ENCODE measurements at places on chromosomes 11 and 22.

GRCh38 chr11:22407921-22408320 lies 69.7 kb downstream of the SLC17A6 start:
- no peak overlapping the region for H3K27ac ChIP-seq
- H3K4me3 ChIP-seq, result no peak overlapping the region
- H3K36me3 ChIP-seq, result no peaks in the 10 kb centered on the region

GRCh38 chr11:44778195-44779100 lies 51.7 kb downstream of the TSPAN18 start:
- H3K27ac ChIP-seq, result no peak overlapping the region
- DNase-seq, result no peak
- H3K4me1 ChIP-seq, result peaks cover 11% of the 10 kb centered on the region
- H3K27me3 ChIP-seq, result no peaks in the 10 kb centered on the region
- no peak overlapping the region for H3K4me3 ChIP-seq

DNA sequence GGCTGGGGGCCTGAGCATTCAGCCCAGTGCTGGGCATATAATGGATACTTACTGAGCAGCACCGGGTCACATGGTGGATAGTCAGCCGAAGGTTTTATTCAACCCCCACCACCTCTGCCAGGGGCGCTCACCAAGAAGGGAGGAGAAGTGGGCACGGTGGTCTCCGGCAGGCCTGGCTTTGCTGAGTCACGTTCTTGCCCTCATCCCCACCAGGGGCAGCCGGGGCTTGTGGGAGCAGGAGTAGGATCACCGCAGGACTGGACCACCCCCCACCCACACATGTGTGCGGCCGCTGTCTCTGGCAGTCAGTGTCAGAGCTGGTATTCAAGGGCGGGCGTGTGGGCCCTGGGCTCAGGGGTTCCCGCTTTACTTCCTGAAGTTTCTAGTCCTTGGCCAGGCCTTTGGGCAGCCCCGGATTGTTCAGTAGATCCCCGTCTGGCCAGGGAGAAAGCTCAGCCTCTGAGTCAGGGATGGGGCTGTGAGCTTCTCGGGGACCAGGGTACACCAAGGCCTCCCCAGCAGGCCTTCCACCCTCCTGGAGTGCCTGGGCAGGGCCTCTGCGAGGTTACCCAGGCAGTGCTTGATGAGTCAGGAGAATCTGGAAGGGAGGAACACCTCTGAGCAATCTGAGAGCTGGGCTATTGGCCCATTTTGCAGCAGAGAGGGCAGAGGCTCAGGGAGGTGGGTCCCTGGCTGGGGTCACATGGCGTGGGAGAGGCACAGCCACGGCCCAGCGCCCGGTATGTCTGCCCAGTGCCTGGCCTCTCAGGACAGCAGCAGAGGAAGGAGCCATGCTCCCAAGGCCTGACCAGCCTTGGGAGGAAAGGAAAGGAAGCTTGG lies 60.6 kb downstream of the RTL6 start:
- H3K27ac ChIP-seq, result no peak overlapping the region
- H3K4me3 ChIP-seq, result no peak overlapping the region
- H3K27me3 ChIP-seq, result no peaks in the 10 kb centered on the region
- no peak for DNase-seq

DNA sequence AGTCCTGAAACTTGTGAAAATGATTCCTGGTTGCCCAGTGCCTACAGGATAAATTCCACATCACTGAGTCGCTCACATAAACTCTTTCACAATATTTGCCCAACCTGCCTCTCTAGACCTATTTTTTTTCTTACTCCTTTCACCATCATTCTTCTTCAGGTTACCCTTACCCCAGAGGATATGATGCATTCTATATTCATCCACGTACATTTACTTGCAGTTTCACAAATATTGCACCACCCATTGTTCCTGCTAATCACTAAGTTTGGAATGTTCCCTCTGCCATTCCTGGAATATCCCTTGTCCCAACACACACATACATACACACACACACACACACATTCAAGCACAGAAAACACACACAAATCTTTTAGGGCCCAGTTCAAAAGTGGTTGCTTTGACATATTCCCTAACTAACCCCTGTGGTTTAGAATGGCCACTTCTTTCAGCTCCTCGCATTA lies 379.5 kb downstream of the ETS1 start:
- no peak for DNase-seq
- no peaks in the 10 kb centered on the region for H3K36me3 ChIP-seq
- no peaks in the 10 kb centered on the region for H3K4me1 ChIP-seq
- H3K27me3 ChIP-seq, result no peaks in the 10 kb centered on the region
- no peak overlapping the region for H3K4me3 ChIP-seq
- H3K27ac ChIP-seq, result no peak overlapping the region

DNA sequence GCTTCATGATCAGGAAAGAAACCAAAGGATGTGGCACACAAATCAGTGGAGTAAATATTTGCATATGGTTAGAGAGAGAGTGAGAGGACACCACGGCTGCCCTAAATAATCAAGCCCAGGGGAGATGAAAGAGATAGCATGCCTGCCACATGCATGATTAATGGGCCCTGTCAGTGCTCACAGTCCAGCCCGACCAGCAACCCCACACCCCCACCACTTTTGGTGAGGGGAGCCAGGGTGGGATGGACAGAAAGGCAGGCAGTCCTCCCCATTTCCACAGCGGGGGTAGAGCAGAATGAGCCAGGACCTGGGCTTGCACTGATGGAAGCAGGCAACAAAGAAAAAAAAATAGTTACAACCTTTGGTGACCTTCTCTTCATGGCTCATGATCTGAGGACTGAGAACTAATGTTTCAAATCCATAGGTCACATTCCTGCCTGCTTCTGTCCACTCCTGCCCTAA lies 545.0 kb downstream of the ETS1 start:
- DNase-seq, result no peak
- H3K4me3 ChIP-seq, result no peak overlapping the region
- H3K4me1 ChIP-seq, result peaks cover 21% of the 10 kb centered on the region
- H3K27me3 ChIP-seq, result no peaks in the 10 kb centered on the region

GRCh38 chr11:41713030-41713429 lies 253.6 kb upstream of the LRRC4C start:
- H3K4me3 ChIP-seq, result no peak overlapping the region
- H3K27me3 ChIP-seq, result no peaks in the 10 kb centered on the region
- H3K4me1 ChIP-seq, result no peaks in the 10 kb centered on the region

- no peak overlapping the region for H3K27ac ChIP-seq
- no peaks in the 10 kb centered on the region for H3K36me3 ChIP-seq
- H3K4me3 ChIP-seq, result no peak overlapping the region
- no peak for DNase-seq
- no peaks in the 10 kb centered on the region for H3K27me3 ChIP-seq
Observed at GRCh38 chr11:60825790-60826189, 16.1 kb upstream of the CCDC86 start.

- no peaks in the 10 kb centered on the region for H3K27me3 ChIP-seq
- peak; percentile 58 for DNase-seq
- no peak overlapping the region for H3K4me3 ChIP-seq
- no peaks in the 10 kb centered on the region for H3K36me3 ChIP-seq
Observed at GRCh38 chr11:27281740-27282590, 81.0 kb downstream of the CCDC34 start.

GRCh38 chr11:2271077-2271326 lies 614 bp upstream of the ASCL2 start:
- H3K36me3 ChIP-seq, result no peaks in the 10 kb centered on the region
- H3K4me1 ChIP-seq, result peaks cover 41% of the 10 kb centered on the region
- H3K27ac ChIP-seq, result no peak overlapping the region
- peaks cover 12% of the 10 kb centered on the region for H3K27me3 ChIP-seq
- peak; percentile 79 for DNase-seq

DNA sequence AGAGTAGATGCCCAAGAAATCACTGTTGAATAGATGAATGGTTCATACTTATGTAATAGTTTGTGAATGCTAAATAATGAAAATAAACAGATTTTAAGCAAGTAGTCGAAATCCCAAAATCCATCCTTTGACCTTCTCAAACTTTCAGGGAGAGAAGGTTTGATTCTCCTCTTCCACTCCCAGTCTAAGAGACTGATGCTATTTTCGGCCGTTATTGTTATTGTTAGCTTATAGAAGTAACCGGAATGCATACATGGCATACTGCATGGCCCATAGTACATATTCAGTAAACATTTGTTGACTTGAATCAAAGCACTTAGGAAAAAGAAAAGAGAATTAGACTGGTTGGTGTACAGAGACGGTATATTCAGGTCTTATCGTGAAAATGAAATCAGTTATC lies 76.6 kb downstream of the NAV2 start:
- peaks cover 57% of the 10 kb centered on the region for H3K4me1 ChIP-seq
- no peak for DNase-seq
- no peaks in the 10 kb centered on the region for H3K36me3 ChIP-seq

GRCh38 chr11:38304926-38305325 lies 1706.9 kb upstream of the RAG2 start:
- no peaks in the 10 kb centered on the region for H3K4me1 ChIP-seq
- H3K27ac ChIP-seq, result no peak overlapping the region
- DNase-seq, result peak; percentile 3

DNA sequence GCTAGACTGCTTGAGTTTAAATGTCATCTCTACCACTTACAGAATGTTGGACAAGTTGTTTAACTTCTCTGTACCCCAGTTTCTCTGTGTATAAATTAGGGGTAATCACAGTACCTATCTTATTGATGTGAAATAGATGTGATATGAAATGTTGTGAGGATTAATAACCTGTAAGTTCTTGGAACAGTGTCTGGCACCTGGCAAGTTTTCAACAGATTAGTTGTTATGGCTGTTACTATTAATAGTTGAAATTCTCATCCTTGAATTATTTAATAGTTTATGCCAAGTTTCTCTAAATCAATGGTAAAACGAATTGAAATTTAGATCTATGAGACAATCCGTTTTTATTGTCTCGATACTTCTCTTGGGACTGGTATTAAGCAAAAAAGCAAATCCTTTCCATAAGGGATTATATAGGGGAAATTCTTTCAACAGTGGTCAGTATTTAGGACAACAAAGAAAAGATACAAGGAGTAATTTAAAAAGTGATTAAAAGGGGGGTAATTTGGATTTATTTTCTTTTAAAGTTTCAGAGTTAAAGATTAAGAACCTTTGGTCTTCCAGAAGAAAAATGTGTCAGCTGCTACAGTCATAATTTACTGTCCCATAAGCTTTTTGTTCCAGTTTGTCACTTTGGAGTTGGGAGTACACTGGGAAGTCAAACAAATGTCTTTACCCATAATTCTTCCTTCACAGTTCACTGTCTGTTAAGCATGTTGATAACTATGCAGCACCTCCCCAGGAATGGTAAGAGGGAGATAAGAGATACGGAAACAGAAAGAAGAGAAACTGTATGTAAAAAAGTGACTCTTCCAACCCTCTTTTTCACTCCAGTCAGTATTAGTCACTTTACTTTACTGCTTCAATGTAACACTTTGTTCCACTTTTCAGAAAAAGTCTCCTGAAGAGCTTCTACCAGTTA lies 13.2 kb downstream of the PDE3B start:
- no peaks in the 10 kb centered on the region for H3K4me1 ChIP-seq
- no peaks in the 10 kb centered on the region for H3K27me3 ChIP-seq
- H3K27ac ChIP-seq, result no peak overlapping the region
- no peaks in the 10 kb centered on the region for H3K36me3 ChIP-seq
- no peak overlapping the region for H3K4me3 ChIP-seq

- no peaks in the 10 kb centered on the region for H3K36me3 ChIP-seq
- peak overlapping the region; percentile 22 for H3K27ac ChIP-seq
- DNase-seq, result peak; percentile 61
- no peaks in the 10 kb centered on the region for H3K27me3 ChIP-seq
- peaks cover 35% of the 10 kb centered on the region for H3K4me1 ChIP-seq
Observed at GRCh38 chr11:2791521-2792380, 92.0 kb upstream of the KCNQ1OT1 start.

DNA sequence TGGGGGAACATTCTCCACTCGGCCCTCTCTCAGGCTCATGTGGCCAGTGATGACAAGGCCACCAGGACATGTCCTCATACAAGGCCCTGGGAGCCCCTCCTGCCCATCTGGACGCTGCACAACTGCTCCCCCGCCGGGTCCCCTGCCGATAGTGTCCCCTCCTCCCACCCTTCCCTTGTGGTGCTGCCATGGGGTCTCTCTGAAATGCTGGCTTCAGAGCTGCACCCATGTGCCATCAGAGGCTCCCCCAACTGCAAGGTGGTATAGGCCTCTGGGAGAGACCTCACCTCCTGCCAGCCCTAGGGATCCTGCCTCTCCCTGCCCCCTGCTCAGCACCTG lies 113.0 kb downstream of the KCNQ1OT1 start:
- no peaks in the 10 kb centered on the region for H3K27me3 ChIP-seq
- H3K27ac ChIP-seq, result no peak overlapping the region
- no peak for DNase-seq
- H3K4me3 ChIP-seq, result no peak overlapping the region
- H3K36me3 ChIP-seq, result peaks cover 52% of the 10 kb centered on the region
- H3K4me1 ChIP-seq, result no peaks in the 10 kb centered on the region

DNA sequence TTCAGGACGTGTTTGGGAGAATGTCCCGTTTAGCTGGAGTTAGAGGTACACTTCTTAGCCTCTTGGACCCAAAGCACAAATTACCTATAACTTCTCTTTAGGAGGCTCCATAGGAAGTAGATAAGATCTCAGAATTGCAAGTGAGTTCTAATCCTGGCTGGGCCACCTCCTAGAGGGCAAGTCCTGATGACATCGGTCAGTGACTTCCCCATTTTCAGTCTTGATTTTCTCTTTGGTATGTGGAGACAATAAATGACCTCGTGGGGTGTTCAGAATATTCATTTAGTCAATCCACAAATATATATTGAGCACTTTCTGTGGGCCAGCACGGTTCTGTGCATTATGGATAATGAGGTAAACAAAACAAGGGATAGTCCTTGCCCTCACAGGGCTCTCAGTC lies 208.6 kb downstream of the CWF19L2 start:
- H3K27ac ChIP-seq, result no peak overlapping the region
- no peak for DNase-seq
- H3K36me3 ChIP-seq, result no peaks in the 10 kb centered on the region
- no peaks in the 10 kb centered on the region for H3K27me3 ChIP-seq

DNA sequence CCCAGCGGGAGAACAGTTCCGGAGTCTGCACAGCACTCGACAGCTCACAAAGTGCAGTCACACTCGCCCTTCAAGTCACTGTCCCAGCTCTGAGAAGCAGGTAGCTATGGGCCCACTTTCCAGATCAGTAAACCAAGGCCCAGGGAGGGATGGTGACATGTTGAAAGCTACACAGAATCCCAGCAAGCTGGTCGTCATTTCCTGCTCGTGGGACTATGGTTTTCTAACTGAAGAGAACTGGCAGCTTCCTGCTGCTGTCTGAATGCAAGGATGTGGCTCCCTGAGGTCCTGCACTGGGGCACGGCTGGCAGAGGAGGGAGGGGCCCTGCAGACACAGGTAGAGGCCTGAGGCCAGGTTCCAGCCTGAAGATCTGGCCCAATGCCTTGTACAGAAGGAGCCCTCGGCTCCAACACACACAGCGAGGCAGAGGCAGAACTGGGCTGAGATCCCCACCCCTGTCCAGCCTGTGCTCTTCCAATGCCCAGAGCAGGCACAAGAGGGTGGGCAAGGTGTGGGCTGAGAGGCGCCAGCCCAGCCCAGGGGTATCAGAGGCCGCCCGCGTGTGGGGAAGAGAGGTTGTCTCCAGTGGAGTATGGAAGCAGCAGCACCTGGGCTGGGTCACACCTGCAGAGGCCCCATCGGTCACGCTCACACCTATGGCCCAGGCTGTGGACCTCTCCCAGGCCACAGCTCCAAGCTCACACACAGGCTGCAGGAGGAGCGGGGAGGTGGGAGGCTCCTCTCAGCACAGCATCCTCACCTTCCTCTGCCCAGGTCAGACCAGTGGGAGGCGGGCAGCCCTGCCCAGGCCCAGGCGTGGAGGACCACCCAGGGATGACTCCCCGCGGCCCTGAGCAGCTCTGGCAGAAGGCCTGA lies 119.2 kb downstream of the PHF21B start:
- DNase-seq, result no peak
- H3K4me3 ChIP-seq, result no peak overlapping the region
- H3K4me1 ChIP-seq, result no peaks in the 10 kb centered on the region
- H3K27me3 ChIP-seq, result no peaks in the 10 kb centered on the region

Measured in stomach (tissue), 19 donors.